ENCODE measurements at places on chromosomes 5 and 9.

GRCh38 chr5:158434749-158435148, 575.8 kb upstream of the CLINT1 start:
- DNase-seq, result no peak

GRCh38 chr5:16812448-16812847, 123.6 kb downstream of the MYO10 start:
- no peak for DNase-seq

DNA sequence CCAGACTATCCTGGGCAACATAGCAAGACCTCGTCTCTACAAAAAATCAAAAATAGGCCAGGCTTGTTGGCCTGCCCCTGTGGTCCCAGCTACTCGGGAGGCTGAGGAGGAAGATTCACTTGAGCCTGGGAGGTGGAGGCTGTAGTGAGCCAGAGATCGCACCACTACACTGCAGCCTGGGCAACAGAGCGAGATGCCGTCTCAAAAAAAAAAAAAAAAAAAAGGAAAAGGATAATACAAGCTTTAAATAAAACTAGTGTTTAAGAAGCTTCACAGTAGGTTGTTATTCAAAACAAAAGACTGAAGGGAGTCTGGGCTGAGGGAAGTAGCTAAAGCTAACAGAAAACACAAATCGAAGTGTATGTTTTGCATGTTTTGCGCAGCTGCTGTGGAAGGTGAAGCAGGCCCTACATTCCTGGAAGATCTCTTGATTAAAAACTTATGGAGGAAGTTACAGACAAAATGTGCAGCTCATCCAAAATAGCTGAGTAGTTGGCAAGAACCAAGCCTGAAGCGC, 581 bp upstream of the C9orf40 start:
- no peak for DNase-seq

GRCh38 chr5:145775411-145775810, 59.7 kb downstream of the PRELID2 start:
- no peak for DNase-seq
